Osteoblast (primary cell): ENCODE measurements at places on chromosomes 7 and 10. TPM values are rescaled to one million over a fixed set of nuclear protein-coding genes. Genes with fewer than 3 reads are reported as not detected.
A peak's percentile ranks its signal among the peaks of the same experiment; 100 is the strongest.

DNA sequence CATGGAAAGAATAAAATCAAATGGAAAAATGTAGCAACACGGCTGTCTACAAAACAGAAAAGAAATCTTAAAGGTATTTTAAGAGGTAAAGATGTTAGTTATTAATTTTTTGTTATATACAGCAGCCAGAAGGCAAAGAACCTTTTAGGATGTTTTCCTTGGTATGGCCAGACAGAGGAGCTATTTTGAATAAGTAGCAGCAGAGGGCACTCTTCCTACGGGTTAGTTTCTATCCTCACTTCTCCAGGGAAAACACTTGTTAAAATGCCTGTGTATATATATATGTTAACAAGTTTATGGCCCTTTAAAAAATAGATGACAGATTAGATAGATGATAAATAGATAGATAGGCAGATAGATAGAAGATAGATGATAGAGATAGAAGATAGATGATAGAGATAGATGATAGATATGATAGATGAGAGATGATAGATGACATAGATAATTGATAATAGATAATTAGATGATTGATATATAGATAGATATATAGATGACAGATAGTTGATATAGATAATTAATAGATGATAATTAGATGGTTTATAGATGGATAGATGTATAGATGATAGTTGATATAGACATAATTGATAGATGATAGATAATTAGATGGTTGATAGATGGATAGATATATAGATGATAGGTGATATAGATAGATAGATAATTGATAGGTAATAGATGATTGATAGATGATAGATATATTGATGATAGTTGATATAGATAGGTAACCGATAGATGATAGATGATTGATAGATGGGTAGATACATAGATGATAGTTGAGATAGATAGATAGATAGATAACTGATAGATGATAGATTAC, 57.8 kb upstream of the WIPF3 start:
- H3K36me3 ChIP-seq, result no peaks in the 10 kb centered on the region
- H3K27ac ChIP-seq, result no peak overlapping the region
- no peaks in the 10 kb centered on the region for H3K4me1 ChIP-seq
- H3K27me3 ChIP-seq, result no peaks in the 10 kb centered on the region

GRCh38 chr7:36653008-36653662, 71.2 kb downstream of the AOAH start:
- peak overlapping the region; percentile 62 for H3K27ac ChIP-seq
- no peaks in the 10 kb centered on the region for H3K27me3 ChIP-seq
- H3K4me1 ChIP-seq, result peaks cover 31% of the 10 kb centered on the region
- H3K4me3 ChIP-seq, result no peak overlapping the region
- no peak for DNase-seq

DNA sequence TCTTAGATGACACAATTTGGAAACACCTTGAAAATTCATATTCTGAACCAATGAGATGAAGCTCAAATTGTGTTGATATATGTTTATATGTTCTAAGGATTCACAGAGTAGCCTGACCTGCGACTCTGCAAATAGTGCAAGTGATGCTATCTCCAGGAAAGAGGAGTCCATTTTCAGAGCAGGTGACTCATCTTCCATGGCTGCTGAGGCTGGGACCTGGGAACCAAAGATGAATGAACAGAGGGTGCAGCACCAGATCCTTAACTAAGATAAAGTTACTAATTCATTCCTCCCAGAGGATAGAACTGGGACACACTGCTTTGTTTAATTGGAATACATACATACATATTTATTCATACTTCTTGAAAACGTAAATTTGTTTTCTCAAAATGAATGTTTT, 240.6 kb upstream of the SEMA3C start:
- no peaks in the 10 kb centered on the region for H3K36me3 ChIP-seq
- no peak overlapping the region for H3K4me3 ChIP-seq
- H3K27me3 ChIP-seq, result no peaks in the 10 kb centered on the region
- no peak overlapping the region for H3K27ac ChIP-seq

DNA sequence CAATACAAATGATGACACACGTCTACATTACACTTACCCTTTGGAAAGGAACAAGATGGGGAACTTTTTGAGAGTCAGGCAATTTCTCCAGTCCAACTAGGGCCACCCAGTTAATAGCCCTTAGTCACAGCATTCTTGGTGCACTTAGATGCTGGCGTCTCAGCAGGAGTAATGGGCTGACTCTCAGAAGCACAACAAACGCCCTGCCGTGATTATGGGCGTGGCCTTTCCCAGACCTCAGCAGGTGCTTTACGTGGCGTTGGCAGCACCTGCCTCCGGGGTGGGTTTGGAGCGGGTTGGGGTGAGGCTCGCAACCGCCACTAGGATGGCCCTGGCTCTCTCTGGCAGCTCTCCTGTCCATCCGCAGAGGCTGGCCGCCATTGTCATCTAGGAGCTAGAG, 147.6 kb upstream of the SHH start:
- no peak overlapping the region for H3K27ac ChIP-seq
- H3K4me1 ChIP-seq, result no peaks in the 10 kb centered on the region
- H3K36me3 ChIP-seq, result no peaks in the 10 kb centered on the region

GRCh38 chr7:110043519-110043918, 1047.4 kb upstream of the LRRN3 start:
- no peak for DNase-seq
- no peaks in the 10 kb centered on the region for H3K27me3 ChIP-seq
- no peaks in the 10 kb centered on the region for H3K4me1 ChIP-seq
- no peak overlapping the region for H3K27ac ChIP-seq
- H3K36me3 ChIP-seq, result no peaks in the 10 kb centered on the region
- no peak overlapping the region for H3K4me3 ChIP-seq

GRCh38 chr10:78196964-78197363, 163.3 kb downstream of the RPS24 start:
- peak; percentile 83 for DNase-seq
- H3K36me3 ChIP-seq, result no peaks in the 10 kb centered on the region
- peaks cover 12% of the 10 kb centered on the region for H3K27me3 ChIP-seq
- no peak overlapping the region for H3K27ac ChIP-seq

DNA sequence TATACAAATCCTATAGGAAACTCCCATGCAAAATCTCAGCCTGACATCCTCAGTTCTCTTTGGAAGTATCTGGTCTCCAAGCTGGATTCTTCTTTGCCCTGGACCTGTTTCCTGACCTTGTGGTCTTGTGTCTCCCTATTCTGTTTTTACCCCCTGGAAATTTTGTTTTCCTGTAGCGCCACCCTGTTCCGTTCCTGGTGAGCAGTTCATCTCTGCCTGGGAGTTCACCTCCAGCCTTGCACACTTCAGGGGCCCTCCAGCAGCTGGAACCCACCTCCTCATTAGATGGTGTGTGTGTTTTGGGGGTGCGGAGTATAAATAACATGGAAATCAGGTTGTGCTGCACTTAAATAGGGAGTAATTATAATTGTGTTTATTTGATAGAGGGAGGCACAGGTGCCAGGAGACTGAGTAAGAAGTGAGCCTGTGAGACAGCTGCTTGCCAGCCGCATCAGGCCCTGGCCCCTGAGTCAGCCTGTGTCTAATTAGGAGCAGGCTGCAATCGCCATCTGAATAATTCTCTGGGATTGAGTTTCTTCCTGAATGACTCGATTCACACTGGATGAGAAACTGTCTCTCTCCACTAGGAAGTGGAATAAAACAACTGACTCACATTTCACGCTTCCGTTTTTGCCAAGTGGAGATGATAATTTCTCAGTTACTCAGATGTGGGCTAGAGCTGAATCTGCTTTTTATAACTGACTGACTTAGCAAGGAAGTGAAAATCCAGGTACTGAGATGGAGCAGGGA, 69.4 kb upstream of the HECTD2 start:
- peak overlapping the region; percentile 68 for H3K27ac ChIP-seq
- H3K36me3 ChIP-seq, result no peaks in the 10 kb centered on the region
- H3K4me1 ChIP-seq, result peaks cover 24% of the 10 kb centered on the region
- DNase-seq, result peak; percentile 79

GRCh38 chr7:148962440-148962822, 65.9 kb downstream of the PDIA4 start:
- DNase-seq, result no peak
- no peaks in the 10 kb centered on the region for H3K27me3 ChIP-seq
- no peaks in the 10 kb centered on the region for H3K36me3 ChIP-seq
- no peak overlapping the region for H3K27ac ChIP-seq

- no peaks in the 10 kb centered on the region for H3K36me3 ChIP-seq
- no peak overlapping the region for H3K4me3 ChIP-seq
- H3K27ac ChIP-seq, result no peak overlapping the region
- H3K4me1 ChIP-seq, result peaks cover 5% of the 10 kb centered on the region
- no peaks in the 10 kb centered on the region for H3K27me3 ChIP-seq
- peak; percentile 74 for DNase-seq
These were observed 121.9 kb downstream of the INPP5A start for GRCh38 chr10:132659206-132660091.

DNA sequence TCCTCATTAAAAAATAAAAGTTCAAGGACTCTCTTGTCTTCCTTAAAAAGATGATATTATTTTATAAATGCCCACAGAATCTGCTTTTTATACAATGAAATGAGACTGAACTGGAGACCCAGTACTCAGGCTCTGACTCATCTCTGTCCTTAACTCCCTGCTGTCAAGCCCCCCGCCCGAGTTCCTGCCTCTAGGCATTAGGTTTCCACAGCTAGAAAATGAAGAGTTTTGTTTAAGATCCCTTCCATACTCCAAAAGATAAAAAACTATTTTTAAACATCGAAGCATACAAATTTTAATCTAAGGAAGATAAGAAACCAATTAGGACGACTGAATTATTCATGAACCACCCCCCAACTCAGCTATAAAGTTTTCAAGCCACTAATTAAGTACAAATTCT, 97.7 kb upstream of the FEZF1 start:
- DNase-seq, result no peak
- no peaks in the 10 kb centered on the region for H3K4me1 ChIP-seq
- no peak overlapping the region for H3K4me3 ChIP-seq
- H3K27ac ChIP-seq, result no peak overlapping the region

DNA sequence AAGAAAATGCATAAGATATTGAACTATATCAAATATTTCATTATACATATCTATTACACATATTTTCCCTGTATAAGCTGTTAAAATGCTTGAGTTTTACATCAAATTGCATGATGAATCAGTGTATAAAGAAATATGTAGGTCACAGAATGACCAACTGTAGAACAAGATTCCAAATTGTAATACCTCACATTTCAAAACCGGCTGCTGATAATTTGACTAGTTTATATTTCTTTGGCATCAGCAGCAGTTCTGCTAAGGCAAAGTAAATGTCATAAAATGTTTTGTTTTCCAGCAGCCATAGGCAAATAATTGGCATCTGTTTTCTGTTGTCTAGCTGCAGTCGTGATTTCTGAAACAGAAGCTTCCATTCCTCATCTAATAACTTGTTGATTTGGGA, 633.9 kb downstream of the ARL4A start:
- H3K4me3 ChIP-seq, result no peak overlapping the region
- H3K36me3 ChIP-seq, result no peaks in the 10 kb centered on the region

- H3K4me3 ChIP-seq, result no peak overlapping the region
- H3K27me3 ChIP-seq, result no peaks in the 10 kb centered on the region
- peaks cover 77% of the 10 kb centered on the region for H3K36me3 ChIP-seq
These were observed 72.0 kb downstream of the RNF216 start for GRCh38 chr7:5709347-5709950.

DNA sequence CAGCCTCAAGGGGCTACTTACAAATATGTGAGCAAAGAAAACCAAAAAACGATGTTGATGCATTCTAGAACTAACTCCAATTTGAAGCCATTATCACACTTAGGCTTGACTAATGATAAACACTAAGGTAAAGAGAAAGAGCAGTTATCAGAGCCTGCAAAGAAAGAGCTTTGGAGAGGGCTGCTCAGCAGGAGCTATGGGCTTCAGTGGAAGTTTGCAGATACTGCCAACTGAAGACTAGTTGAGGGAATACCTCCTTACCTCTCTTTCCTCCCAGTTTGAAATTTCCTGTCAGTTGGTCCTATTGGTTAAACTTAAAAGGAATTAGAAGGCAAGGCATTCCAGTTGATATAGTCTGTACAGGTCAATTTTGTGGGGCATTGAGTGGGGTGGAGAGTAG, 498.1 kb upstream of the POT1 start:
- H3K4me1 ChIP-seq, result no peaks in the 10 kb centered on the region
- H3K36me3 ChIP-seq, result no peaks in the 10 kb centered on the region
- no peak overlapping the region for H3K4me3 ChIP-seq
- H3K27ac ChIP-seq, result no peak overlapping the region
- DNase-seq, result no peak
- H3K27me3 ChIP-seq, result no peaks in the 10 kb centered on the region

- H3K27ac ChIP-seq, result no peak overlapping the region
- no peaks in the 10 kb centered on the region for H3K36me3 ChIP-seq
- no peaks in the 10 kb centered on the region for H3K4me1 ChIP-seq
- H3K27me3 ChIP-seq, result no peaks in the 10 kb centered on the region
These were observed 45.0 kb downstream of the ZFAND4 start for GRCh38 chr10:45627412-45628048.

- H3K4me3 ChIP-seq, result no peak overlapping the region
- no peaks in the 10 kb centered on the region for H3K36me3 ChIP-seq
- H3K4me1 ChIP-seq, result peaks cover 10% of the 10 kb centered on the region
- no peak overlapping the region for H3K27ac ChIP-seq
- no peak for DNase-seq
These were observed 225.4 kb downstream of the DKK1 start for GRCh38 chr10:52539463-52539862.

DNA sequence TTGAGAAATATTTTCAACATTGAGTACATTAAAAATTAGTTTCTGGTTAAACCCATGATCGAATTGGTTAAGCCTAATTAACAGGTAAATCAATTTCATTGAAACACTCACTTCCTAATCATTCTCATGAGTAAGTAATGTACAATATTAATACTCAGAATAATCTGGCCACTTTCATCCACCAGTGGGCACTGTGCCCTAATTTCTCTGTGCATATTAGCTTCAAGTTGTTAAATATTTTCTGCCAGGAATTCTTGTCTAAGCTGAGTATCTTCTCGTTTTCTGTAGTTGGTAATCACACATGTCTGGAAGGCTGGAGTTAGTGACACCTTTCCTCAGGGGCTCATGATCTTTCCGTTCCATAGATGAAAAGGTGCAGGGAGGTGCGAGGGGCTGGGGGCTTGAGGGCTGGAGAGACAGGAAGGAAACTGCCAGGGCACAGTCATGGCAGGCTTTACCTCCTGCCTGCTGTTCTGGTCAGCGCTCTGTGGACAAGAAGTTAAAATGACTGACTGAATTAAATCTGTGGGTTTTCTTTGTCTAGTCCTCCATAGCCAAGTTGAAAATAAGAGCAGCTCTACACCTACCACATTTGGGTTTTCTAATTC, 71.9 kb downstream of the WIPF3 start:
- peaks cover 20% of the 10 kb centered on the region for H3K27me3 ChIP-seq
- H3K36me3 ChIP-seq, result no peaks in the 10 kb centered on the region
- no peaks in the 10 kb centered on the region for H3K4me1 ChIP-seq
- no peak overlapping the region for H3K27ac ChIP-seq

The NEUROG3 gene
- not detected in 2 replicates for total RNA-seq

The HOXA11 gene
- total RNA-seq, result 14.4 and 15.2 TPM in 2 replicates

The SPDYE1 gene
- not detected in 2 replicates for total RNA-seq

The GLI3 gene
- total RNA-seq, result 10.9 and 11.9 TPM in 2 replicates

The FIGNL1 gene
- 5.9 and 6.5 TPM in 2 replicates for total RNA-seq

The TMEM236 gene
- under 0.01 TPM in 2 replicates for total RNA-seq

The MAGI2 gene
- total RNA-seq, result 18.8 and 24.8 TPM in 2 replicates

The PNLIPRP3 gene
- total RNA-seq, result 0.59 and 0.72 TPM in 2 replicates
